ENCODE measurements at places on chromosomes 6 and 20.

GRCh38 chr6:29590218-29590808 lies 5.4 kb downstream of the OR2H2 start:
- no peak for DNase-seq

DNA sequence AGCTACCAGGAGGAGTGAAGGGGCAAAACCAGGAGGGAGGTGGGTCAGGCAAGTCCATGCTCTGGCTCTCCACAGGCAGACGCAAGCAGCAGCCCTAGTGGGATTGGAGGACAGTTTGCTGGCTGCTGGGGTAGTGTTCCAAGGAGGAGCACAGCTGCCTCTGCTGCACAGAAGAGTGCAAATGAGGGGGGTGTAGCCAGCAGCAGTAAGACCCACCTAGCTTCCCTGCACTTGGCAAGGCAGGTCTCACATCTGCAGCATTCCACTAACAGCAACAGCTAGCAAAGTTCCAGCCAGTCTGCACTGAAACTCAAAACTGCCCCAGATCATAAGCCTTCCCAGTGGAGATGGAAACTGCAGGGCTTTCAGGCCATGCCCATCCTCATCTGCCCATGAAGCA lies 405.0 kb downstream of the UTRN start:
- no peak for DNase-seq

GRCh38 chr20:564192-564591 lies 20.6 kb upstream of the CSNK2A1 start:
- DNase-seq, result no peak

DNA sequence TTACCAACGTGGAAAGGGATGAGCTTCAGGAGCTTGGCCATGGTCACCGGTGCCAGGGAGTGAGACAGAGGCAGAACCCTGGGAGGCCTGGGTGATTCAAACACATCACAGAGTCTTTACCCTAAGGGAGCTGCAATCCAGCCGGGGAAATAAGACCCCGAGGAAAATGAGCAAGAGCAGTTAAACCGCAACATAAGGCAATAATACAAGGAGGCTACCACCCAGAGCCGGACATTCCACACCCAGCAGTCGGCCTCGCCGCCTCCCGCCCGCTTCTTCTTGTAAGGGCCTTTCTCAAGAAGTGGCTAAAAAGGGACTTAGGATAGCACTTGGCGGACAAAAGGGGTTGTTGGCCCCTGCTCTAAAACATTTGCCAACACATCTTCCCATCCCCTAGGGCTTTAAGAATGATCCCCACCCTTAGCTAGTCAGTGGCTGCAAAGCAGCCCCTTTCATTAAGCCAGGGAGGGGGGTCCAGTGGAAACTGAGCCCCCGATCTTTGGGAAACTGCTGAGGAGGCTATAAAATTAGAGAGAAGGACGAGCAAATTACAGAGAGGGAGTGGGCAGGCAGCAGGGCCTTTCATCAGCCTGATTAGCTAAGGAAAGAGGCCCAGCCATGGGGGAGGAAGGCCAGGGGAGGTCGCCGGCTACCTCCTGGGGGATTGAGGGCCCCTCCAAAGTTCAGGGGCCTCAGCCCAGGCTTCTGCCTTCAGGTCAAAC lies 34.3 kb downstream of the SNX5 start:
- DNase-seq, result no peak

- no peak for DNase-seq
Measured at GRCh38 chr6:86273936-86274335, 631.2 kb upstream of the SYNCRIP start.
